RPMI8226 (cell line): ENCODE measurements at places on chromosomes 11 and 22.

DNA sequence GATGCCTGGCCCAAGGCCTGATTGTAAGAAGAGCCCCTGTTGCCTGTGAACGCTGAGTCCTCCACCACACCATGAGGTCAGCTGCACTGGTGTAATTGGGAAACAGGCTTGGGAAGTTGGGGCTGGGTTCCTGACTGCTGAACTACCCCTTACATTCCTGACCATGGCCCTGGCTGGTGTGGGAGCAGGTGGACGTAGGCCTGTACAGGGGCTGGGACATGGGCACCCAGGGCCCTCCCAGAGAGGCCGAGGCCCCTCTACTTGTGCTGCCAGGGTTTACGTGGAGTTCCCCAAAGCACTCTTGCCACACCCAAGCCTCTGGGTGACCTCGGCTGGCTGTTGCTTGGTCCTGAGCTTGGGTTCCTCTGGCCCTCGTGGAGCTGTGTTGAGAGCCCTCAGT, 5.4 kb downstream of the RELT start:
- no peak for DNase-seq

DNA sequence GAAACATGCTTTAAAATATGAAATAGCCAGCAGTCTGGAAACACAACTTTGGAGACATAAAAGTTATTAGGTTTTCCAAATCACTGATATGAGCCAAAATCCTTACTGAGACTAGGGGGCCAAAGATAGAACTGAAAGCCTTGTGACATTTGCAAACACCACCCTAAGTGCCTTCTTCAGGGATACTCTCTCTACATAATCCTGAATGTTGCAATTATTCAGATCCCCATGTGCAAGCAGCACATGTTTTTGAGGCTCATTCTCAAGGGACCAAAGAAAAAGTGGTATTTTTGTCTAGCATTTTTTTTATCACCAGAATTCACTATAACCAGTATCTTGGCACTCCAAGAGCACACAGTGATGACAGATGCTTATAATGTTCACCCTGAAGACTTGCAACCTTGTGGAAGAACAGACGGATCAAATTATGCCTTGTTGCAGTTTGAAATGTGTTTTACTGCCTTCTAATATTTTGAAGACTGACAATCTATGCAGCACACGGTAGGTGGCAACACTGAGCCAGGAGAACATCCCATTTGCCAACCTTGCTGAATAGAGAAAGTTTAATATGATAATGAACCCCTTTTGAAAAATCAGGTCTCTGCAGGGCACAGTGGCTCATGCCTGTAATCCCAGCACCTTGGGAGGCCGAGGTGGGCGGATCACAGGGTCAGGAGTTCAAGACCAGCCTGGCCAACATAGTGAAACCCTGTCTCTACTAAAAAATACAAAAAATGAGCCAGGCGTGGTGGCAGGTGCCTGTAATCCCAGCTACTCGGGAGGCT, 78.5 kb downstream of the PLEKHA7 start:
- DNase-seq = peak; percentile 44

- DNase-seq = no peak
These were observed 87.9 kb downstream of the OSBP2 start for GRCh38 chr22:30782613-30783012.

- DNase-seq = no peak
These were observed 72.1 kb downstream of the ZC3H12C start for GRCh38 chr11:110165039-110165925.

GRCh38 chr11:70628176-70628854, 230.0 kb downstream of the CTTN start:
- no peak for DNase-seq

- peak; percentile 64 for DNase-seq
These were observed 435 bp upstream of the TAF6L start for GRCh38 chr11:62770778-62771143.

DNA sequence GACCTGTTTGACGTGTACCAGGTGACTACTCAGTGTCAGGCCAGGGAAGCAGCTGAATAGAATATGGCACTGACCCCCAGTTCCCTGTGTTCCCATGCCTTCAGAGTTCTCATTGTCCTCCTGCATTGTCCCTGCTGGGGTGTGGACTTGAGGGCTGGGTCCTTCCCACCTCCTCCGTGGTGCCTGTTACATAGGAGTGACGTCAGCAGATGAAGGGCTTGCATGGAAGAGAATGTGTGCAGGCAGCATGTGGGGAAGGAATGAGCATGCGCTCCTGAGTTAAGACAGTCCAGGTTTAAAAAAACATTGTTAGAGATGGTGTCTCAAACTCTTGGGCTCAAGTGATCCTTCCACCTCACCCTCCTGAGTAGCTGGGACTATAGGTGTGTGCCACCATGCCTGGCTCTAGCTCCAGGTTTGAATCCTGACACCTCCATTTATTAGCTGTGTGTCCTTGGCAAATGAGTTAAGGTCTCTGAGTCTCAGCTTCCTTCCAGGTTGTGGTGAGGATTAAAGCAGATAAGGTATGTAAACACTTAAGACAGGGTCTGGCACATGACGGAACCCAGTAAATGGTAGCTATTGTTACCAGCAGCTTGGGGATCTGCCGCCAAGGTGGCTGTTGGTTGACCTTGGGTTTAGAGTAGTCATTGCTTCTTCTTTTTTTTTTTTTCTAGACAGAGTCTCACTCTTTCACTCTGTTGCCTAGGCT, 7.5 kb upstream of the SOX10 start:
- DNase-seq = no peak

GRCh38 chr11:101407324-101407723, 176.5 kb downstream of the TRPC6 start:
- DNase-seq = no peak

GRCh38 chr22:45664136-45664646, 7.4 kb upstream of the ATXN10 start:
- no peak for DNase-seq

- DNase-seq = no peak
These were observed 26.8 kb downstream of the ADM start for GRCh38 chr11:10331548-10332289.

DNA sequence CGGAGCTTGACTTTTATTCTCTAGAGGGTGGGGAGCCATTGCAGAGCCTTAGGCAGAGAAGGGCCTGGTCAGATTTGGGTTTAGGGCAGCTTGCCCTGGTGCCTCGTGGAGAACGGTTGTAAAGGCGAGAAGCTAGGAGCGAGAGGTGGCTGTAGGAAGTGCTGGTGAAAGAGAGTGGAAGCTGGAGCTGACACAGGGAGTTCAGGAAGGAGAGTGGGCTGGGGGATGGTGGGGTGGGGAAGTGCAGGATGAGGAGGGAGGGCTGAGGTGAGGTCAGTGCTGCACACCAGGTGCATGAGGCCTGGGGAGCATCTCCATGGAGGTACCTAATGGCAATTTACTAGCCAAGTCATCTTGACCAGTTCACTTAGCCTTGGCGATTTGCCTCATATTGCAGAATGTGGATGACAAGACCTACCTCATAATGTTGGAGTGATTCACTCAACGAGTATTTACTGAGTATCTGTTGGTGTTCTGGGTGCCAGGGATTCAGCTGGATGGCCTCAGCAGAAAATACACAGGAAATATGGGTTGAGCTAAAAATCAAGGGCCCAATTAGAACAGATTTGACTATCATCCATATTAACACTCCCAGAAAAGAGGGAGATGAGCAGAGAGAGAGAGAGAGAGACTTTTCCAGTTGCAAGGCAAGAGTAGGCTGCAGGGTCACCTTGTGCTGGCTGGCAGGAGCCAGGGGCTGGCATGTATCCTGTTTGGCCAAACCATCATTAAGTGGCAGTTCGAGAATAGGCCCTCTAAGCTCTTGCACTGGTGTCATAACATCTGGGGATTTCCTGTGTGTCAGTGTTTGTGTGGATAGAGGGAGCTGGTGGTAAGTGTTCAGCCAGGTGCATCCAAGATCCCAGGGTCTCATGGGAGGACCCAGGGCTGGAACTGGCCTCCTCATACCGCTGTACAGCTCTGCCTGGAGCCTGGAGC, 44.4 kb upstream of the CLDN5 start:
- DNase-seq = no peak

DNA sequence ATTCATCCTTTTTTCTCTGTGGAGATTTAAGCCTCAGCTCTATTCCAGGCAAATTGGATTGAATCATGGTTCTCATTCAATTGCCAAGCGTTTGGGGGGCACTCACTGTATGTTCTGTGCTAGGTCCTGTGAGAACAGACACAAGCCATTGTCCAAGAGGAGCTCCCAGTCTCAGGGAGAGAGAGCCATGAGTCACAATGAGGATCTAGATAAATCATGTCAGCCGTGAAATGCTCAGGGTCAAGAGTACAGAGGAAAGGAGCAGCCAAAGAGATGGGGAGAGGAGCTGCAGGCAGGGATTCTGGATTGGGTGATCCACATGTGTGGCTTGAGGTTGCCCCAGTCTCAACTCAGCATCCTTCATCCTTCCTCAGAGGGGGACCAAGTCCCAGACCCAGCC, 93.6 kb downstream of the FEZ1 start:
- DNase-seq = no peak

GRCh38 chr11:97229936-97230335, 840.1 kb downstream of the JRKL start:
- no peak for DNase-seq

DNA sequence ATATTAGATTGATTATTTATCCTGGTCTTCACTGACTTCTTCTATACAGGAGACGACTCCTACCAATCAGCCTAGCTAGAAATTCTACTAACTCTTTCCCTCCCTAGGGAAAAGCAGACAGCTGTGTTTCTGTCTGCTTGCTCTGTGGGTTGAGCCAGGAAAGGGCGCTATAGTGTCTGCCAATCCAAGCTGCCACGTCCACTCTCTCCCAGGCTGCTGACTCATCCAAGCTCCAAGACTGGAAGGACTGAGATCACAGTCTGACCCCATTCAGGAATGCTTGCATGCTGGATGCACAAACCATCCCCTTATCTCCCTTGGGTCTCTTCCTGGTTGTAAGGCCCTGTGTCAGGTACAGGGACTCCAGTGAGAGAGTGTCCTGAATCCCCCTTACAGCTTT, 955.6 kb downstream of the OPCML start:
- no peak for DNase-seq

- DNase-seq = no peak
These were observed 10.3 kb upstream of the OMP start for GRCh38 chr11:77092382-77092781.

DNA sequence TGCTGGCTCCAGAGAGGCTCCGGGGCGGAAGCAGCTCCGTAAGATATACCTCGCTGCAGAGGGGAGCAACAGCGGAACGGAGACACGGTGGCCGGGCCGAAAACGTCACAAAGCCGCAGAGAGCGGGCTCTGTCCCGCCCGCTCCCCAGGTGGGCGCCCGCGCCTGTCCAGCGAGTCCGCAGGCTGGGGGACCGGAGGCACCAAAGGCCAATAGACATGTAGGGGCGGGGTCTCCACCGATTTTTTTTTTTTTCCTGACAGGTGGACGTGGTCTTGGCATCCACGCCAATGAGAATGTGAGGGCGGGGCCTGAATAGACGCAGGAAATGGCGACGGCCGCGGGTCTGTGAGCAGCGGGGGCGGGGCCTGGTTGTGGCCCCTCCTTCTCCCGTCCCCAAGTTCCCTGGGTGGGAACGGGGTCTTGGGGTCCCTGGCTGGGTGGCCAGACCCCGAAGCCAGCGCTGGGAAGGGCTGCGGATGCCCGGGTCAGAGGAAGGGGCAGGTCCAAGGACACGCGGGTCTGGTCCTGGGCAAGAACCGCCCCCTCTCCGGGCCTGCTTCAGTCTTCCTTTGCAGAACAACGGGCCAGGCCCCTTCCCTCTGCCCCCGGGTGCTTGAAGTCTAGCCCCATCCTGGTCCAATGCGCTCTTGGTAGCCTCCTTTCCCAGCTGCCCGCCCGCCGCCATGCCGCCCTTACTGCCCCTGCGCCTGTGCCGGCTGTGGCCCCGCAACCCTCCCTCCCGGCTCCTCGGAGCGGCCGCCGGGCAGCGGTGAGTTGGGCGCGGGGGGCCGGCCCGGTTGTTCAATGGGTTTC, at the start of gene DNAJC4:
Gene DNAJC4 (plus strand): TSS at position 378 of the 814 bp plus-strand sequence. CDS start 307 bp downstream, at position 685.
- peak; percentile 98 for DNase-seq

DNA sequence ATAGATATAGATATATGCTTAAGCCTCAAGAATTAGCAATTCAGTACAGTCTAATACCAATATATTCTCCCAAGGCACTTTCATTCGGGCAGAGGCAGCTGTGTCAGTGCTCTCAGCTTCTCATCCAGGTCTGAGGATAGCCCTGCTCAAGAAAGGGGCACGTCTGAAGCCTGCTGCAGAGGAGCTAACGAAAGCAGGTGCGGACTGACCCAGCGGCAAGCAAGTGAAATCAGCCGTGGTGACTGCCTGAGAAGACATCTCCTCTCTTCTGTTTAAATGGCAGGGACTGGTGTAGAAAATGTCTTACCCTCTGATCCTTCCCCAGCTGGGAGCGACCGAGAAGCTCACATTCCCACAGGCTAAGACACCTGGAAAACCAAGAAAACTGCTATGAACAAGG, 468.6 kb downstream of the BRD1 start:
- DNase-seq = no peak

DNA sequence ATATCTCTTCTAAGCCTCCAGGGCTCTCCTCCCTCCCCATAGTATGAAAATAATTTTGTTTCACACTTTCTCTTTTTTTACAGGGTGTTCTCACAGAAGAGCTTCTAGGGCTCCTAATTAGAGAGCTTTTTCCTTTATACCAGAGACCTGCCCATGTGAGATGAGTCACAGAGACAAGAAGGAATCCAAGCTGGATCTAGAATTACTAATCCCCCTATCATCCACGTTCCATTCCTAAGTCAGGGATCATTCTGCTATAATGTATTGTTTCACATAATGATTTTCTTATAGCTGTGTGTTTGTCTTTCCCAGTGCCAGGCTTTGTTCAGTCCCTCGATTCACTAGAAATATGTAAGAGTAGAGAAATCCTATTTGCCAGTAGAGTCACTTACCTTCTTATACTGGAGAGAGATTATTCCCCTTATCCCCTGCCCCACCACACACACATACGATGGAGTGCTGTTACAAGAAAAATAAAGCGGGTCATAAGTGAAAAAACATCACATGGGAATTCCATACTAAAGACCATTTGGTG, 778.3 kb upstream of the LRRC4C start:
- no peak for DNase-seq

DNA sequence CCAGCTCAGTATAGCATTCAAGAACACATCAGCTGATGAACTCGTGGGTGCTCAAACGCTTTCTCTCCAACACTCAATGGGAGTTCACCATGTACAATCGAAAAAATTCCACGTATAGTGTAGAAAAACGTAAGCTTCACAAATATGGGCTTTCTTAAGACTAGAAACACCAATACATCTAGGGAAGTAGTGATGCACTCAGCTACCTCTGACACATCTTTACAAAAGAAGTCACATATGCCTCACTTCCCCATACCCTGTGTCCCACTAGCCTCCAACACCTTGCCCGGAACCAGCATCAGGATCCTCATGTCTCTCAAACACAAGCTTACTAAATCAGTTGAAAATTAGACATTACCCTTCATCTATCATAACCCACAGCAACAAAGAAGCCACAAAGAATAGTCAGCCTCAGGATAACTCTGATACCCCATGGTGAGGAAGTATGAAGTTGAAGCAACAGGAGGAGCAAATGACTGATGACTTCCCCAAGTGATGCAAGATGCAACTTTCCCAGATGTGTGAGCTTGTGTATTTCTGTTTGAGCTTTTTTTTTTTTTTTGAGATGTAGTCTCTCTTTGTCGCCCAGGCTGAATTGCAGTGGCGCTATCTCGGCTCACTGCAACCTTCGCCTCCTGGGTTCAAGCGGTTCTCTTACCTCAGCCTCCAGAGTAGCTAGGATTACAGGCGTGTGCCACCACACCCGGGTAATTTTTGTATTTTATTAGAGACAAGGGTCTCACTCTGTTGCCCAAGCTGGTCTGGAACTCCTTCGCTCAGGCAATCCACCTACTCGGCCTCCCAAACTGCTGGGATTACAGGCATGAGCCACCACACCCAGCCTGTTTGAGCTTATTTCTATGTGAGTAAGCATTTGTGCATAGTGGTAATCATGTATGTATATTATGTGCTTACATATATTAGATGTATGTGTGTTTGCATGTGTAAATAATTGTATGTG, 8.5 kb upstream of the DENND5A start:
- no peak for DNase-seq

- no peak for DNase-seq
These were observed 42.8 kb downstream of the EXT2 start for GRCh38 chr11:44138286-44138685.
